Stimulated activated CD8-positive, alpha-beta memory T cell treated with anti-CD3 and anti-CD28 coated beads, Interleukin-7, amount 100 ng/mL, for 1 hour (primary cell): ENCODE measurements at places on chromosomes 5 and 9.

DNA sequence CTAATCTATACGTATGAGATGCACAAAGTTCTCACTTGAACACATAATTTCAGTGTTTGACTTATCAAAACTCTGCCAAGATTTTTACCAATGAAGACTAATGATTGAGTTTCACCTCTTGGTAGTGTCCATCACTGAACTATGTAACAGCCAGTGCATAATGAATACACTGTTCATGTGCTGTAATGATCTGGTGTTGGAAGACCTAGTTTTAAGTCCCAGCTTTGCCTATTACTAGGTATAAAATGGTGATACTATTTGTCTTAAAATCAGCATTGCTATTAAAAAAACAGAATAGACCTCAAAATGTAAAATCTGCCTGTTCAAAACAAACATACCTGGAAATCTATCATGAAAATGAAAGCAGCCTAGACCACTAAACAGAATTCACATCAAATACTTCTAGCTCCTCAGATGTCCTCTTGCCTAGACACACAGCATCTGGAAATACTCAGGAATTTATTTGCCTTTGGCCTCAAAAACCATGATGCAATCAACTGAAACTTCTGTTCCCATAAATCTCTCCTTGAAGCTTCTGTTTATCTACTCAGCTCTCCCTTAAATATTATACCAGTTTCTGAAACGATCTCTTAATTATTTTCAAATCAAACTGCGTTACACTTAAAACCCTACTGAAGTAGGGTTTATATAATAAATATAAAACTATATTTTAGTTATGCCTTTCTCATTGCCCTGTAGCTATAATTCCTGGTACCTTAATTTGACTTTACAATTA, 38.1 kb downstream of the MRPS27 start:
- no peak for DNase-seq

GRCh38 chr5:60597572-60598320, 102.2 kb downstream of the DEPDC1B start:
- DNase-seq: no peak

DNA sequence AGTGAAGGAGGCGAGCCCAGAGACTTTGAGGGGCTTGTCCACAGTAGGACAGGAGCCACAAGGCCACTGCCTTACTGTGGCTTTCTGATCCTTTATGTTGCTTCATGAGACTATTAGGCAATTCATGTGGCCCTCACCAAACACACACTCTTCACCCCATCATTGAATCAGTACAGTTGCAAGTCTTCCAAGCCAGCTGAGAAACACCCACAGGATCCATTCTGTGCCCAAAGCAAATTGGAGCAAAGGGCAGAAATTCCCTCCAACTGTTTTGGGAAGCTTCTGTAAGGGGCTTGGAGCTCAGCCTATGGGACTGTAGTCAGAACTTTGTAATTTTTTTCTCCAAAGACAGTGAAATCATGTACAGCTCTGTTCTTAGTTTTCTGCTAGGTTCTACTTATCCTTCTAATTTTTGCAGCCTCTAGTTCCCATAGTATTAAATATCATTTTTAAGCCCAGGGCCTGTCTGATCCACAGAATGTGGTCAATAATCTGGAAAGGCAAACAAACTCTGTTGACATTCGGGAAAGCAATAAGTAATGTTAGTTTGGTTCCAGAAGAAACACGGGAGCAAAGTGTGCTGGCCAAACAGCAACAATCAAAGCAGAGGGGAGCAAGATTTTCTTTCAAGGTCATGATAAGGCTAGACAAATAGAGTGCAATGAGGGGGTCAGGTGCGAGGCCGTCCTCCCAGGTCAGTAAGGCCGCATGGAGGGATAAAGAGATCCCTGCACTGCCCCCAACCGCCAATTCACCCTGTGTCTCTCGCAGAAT, 47.0 kb downstream of the UBE2QL1 start:
- DNase-seq: no peak

DNA sequence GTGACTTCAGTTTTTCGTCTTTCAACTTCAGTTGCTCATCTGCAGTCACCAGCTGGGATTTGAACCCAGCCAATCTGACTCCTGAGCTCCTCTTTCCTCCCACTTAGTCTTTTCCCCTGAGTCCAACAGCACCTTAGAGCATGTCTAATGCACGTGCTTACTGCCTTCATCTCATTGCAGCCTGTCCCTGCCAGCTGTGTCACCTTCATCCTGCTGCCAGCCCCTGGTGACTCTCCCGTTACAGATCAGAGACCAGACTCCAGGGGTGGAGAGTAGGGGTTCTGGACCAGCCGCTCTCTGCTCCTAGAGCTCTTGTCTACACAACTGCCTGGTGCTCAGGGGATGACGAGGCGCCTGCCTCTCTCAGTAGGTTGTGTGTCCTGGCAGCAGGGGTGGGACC, 132.9 kb upstream of the LMX1B start:
- no peak for DNase-seq
